ENCODE measurements at places on chromosomes 2 and 18.

DNA sequence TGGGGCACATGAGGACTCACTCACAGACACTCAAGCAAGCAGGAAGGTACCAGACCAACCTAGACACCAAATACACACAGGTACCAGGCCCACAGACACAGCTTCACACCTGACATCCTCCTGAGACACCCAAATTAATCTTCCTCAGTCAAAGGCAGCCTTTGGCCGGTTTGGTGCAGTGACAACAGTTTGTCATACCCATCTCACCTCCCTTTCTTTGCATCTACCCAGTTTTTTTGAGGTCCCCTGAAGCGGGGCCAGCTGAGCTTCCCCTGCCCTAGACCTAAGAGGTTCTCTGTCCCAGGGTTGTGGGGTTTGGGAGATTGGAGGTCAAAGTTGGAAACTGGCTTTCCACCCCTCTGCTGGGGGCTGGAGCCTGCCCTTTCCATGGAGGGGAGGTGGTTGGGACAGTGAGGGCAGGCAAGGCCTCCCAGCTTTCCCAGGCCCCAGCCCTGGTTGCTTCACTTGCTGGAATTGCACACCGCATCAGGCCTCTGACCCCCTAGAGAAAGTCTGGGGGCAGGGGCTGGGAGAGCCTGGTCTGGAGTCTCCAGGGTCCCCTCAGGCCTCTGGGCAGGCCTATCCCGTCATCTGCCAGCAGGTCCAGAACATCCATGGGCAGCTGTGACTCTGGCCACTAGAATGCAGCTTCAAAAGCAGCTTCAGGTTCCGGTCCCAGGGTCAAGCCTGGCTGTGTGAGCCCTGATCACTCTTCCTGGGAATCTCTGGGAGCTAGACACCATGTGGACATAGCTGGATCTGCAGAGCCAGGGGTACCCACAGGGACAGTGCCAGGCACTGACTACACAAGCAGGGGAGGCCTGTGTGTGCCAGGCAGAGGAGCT lies 12.5 kb upstream of the TEX261 start:
- DNase-seq: no peak

DNA sequence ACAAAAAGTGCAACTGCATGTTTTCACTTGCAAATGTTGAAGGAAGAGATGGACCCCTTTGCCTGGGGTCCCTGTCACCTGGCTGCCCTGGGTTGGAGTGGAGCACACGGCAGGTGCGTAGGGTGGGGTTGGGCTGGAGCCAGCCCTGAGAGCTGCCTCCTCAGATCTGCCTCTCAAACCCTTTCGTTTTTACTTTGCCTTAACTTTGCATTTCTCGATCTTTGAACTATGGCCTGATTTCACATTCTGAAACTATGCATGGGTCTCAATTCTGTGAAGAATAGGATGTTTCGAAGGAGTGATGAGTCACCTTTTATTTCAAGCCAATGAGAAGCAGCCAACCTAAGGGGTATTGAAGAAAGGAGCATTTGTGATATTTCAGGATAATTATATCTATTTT lies 132.8 kb downstream of the ACOXL start:
- DNase-seq: no peak

DNA sequence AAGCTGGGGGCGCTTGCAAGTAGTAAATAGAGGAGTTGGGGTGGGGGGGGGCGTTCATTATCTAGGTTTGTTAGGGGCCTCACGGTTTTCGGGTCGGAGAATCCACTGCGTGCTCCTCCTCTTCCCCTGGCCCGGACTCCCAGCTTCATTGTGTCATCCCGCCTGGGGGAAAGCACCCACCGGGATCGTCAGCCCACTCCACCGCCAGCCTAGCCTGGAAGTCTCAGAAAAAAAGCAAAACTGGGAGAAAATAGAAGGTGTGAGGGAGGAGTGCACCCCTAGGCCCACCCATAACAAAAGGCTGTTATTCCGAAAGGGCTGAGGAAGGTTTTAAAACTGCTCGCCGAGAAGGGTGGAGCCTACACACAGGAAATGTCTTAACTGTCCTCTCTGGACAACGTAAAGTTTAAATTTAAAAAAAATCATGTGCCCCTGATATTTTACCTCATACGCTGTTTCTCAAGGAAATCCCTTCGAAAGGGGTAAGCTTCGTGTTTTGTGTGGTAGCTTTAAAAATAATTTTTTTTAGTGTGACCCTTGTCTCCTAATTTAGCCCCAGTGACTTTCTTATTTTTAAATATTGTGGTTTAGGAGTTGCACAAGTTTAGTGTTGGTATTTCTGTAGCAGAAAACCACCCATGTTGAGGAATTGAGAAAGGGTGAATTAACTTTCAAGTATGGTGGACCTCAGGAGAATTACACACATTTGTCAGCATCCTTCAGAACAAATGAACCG lies 104.2 kb downstream of the SPTBN1 start:
- DNase-seq: no peak

DNA sequence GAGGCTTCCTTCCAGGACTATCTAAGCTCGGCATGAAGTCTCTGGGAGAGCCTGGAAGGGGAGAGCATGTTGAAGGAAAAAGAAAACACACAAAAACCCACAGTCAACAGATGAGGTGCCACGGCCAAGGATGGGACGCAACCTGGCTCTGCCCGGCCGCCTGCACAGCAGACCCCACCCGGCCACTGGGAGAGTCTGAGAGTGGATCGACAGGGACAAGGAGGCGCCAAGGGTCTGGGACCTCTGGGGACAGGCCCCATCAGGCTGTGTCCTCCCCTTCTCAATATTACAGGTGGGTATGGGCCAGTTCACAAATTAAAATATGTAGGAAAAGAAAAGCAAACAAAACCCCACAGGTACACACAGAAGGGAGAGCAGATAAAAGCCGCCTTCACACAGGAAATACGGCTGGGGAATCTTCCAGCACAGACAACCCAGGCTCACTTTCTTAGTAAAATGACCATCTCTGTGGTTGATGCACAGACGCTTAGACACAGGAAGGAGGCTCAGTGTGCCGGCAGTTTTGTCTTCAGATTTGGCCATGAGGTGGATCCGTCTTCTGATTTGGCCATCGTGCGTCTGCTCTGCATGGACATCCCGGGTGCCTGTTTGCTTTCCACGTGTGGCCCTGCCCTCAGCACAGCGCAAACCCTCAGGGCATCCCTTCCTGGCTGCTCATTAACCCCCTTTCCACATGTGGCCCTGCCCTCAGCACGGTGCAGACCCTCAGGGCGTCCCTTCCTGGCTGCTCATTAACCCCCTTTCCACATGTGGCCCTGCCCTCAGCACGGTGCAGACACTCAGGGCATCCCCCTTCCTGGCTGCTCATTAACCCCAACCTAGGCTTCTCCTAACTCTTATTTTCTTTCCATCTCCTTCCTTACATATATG lies 138.4 kb downstream of the EIPR1 start:
- no peak for DNase-seq

DNA sequence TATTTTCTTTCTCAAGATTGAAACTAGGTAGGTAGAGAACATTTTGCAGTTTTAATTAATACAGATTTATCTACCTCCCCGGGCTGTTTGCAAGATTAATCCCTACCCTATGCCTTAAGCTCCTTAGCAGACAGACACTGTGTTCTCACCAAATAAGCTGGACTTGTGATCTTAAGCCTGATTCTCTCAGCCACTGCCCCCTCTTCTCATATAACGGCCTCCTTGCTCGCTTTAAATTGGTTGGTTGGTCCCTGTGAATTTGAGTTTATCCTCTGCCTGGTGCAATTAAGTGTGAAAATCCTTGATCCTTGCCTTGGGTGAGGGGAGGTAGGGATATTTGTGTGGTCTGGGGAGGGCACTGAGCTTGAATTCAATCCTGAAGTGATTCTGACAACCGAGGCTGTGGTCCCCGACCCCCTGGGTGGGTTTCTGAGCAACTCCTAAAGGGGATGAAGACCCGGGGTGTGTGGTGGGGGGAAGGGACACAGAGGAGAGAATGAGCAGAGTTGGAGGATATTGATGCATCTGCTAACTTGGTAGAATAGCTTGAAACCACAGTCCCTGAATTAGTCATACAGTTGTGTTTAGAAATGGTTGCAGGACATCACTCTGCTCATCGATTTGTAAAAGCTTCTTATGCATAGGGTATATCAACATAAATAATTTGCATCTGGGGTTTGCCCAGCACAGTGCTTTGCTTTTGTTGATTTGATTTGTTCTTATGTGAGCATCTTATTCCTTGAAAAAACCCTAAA lies 36.9 kb upstream of the NCKAP5 start:
- DNase-seq: no peak

DNA sequence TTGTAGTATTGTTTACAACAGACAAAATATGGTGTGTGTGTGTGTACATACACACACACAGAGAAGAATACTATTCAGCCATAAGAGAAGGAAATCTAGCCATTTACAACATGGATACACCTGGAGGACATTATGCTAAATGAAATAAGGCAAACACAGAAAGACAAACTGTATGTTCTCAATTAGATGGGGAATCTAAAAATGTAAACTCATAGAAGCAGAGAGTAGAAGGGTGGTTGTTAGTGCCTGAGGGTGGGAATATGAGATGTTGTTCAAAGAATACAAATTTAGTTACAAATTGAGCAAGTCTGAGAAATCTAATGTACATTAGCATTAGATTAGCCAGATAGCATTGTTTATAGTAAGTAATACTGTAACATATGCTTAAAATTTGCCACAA lies 11.3 kb downstream of the ZNF519 start:
- DNase-seq: no peak
